ENCODE measurements at places on chromosomes 2 and 18. TPM values are rescaled to one million over a fixed set of nuclear protein-coding genes. Genes with fewer than 3 reads are reported as not detected.

MROH2A gene
- total RNA-seq: not detected

DNA sequence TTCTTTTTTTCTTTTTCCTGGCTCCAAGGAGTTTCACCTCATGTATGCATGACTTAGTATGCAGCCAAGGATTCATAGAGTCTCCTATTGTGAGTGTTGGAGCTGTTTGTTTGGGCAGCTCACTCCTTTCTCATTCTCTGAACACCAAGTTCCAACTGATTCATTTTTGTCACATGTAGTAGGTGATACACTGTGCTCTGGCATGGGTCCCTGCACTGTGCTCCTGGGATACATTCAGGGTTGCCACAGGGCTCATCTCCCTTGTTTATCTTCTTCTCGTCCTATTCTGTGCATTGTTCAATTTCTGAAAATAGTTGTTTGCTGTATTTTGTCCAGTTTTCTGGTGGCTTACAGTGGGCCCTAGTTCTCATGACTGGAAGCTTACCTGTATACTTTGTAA is 96.8 kb downstream of the ZNF407 start:
- H3K36me3 ChIP-seq: peaks cover 5% of the 10 kb centered on the region
- no peak overlapping the region for H3K4me3 ChIP-seq
- DNase-seq: no peak
- no peak overlapping the region for H3K27ac ChIP-seq

GRCh38 chr2:145066151-145066661 is 546.3 kb upstream of the ZEB2 start:
- no peak overlapping the region for H3K27ac ChIP-seq
- no peak overlapping the region for H3K4me3 ChIP-seq
- H3K27me3 ChIP-seq: no peaks in the 10 kb centered on the region
- no peaks in the 10 kb centered on the region for H3K4me1 ChIP-seq
- no peaks in the 10 kb centered on the region for H3K36me3 ChIP-seq
- no peak for DNase-seq

DNA sequence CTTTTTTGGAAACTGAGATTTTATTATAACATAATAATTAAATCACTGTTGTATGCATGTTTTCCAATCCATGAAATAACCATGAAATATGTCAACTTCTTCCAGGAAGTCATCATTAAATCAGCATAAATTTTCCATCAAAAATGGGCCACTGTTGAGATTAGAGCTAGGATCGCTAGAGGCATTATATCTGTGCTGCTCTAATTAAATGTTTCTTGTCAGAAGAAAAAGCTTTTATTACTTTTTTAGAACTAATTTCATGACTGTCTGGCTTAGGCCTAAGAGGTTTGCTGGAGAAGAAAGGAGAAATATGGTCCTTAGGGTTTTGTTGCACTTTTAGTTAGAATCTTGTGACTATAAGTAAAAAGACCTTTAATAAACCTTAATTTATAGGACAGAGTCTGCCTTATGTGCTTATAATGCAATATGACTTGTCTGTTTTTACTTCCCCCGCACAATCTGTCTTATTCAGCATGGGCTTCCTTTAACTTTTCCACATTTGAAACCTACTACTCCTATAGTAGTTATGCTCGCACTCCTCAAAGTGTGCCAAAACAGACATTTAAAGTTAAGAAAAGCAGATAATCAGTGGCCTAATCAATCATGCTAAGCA is 363.4 kb upstream of the GCFC2 start:
- H3K4me3 ChIP-seq: no peak overlapping the region
- no peaks in the 10 kb centered on the region for H3K4me1 ChIP-seq
- H3K36me3 ChIP-seq: no peaks in the 10 kb centered on the region
- DNase-seq: no peak
- H3K27me3 ChIP-seq: no peaks in the 10 kb centered on the region

- no peak overlapping the region for H3K4me3 ChIP-seq
- no peak overlapping the region for H3K27ac ChIP-seq
- H3K36me3 ChIP-seq: no peaks in the 10 kb centered on the region
- H3K4me1 ChIP-seq: no peaks in the 10 kb centered on the region
These were observed 22.5 kb upstream of the NEDD4L start for GRCh38 chr18:58021504-58021903.

POMC gene
- total RNA-seq: 3.2 TPM

GRCh38 chr2:175062787-175063585 is 57.8 kb upstream of the CHN1 start:
- H3K4me1 ChIP-seq: no peaks in the 10 kb centered on the region
- peaks cover 43% of the 10 kb centered on the region for H3K36me3 ChIP-seq
- H3K27ac ChIP-seq: no peak overlapping the region
- DNase-seq: no peak
- no peaks in the 10 kb centered on the region for H3K27me3 ChIP-seq

HOXD10 gene
- total RNA-seq: not detected

- DNase-seq: peak; percentile 13
- no peak overlapping the region for H3K27ac ChIP-seq
- H3K4me3 ChIP-seq: peak overlapping the region; percentile 71
- H3K27me3 ChIP-seq: peaks cover 22% of the 10 kb centered on the region
These were observed 1.6 kb upstream of the ADRA2B start for GRCh38 chr2:96117701-96118588.

- H3K36me3 ChIP-seq: no peaks in the 10 kb centered on the region
- no peak for DNase-seq
- H3K27me3 ChIP-seq: peaks cover 15% of the 10 kb centered on the region
These were observed 24.1 kb downstream of the DCDC2C start for GRCh38 chr2:3727397-3728045.

- DNase-seq: no peak
- no peaks in the 10 kb centered on the region for H3K4me1 ChIP-seq
- no peaks in the 10 kb centered on the region for H3K36me3 ChIP-seq
- no peak overlapping the region for H3K4me3 ChIP-seq
- H3K27me3 ChIP-seq: peaks cover 6% of the 10 kb centered on the region
These were observed 2.3 kb downstream of the SLC3A1 start for GRCh38 chr2:44277541-44277940.

GRCh38 chr2:242054881-242055801 is 185.6 kb downstream of the RTP5 start:
- H3K36me3 ChIP-seq: no peaks in the 10 kb centered on the region
- no peak overlapping the region for H3K27ac ChIP-seq
- no peak overlapping the region for H3K4me3 ChIP-seq
- no peak for DNase-seq
- peaks cover 20% of the 10 kb centered on the region for H3K27me3 ChIP-seq

DNA sequence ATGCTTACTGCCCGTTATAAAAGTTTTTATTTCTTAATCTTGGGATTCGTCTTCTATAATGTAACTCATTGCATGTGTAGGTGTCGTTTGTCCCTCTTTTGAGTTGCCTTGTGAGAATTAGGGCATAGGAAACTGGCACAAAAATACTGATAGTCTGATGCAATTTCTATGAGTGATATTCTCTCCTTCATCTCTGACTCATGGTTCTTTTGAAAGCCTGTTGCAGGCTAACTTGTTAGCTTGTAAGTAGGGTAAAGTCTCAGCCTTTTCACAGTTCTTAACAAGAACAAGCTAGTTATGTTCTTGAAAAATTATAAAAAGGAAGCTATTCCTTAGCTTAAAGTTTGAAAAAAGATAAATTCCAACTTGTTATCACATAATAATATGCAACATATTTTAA is 1085.4 kb upstream of the NRXN1 start:
- H3K4me3 ChIP-seq: no peak overlapping the region
- H3K27ac ChIP-seq: no peak overlapping the region
- DNase-seq: no peak

DNA sequence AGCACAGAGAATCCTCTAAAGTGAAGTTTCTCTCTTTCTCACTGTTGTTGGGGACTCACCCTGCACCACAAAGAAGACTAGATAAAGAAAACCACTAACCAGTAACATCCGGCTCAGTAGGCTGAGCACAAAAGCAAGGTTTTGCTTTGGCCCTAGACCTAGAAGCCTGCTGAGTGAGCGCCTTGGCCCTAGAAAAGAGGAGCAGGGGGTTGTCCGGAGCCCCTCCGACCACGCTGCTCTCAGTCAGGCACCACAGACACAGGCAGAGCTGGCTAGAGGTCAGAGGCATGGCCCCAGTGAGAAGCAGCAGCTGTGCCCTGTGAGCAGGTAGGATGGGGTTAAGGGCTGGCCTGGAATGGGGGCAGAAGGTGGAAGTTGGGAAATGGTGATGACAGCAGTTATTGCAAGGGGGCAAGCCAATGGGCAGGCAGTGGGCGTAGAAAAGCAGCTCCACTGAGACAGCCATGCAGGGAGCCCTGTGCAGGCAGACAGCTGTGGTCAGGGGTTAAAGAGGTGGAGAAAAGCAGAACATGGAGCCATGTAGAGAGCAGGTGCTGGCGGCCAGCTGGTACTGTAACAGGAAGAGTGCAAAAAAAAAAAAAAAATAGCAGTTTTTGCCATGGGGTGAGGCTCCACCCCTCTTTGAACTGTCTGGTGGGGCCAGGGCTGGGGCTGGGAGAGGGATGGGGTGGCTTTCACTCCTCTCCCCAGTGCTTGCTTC is 36.9 kb upstream of the SLC14A1 start:
- peaks cover 46% of the 10 kb centered on the region for H3K4me1 ChIP-seq
- H3K27ac ChIP-seq: peak overlapping the region; percentile 91

DNA sequence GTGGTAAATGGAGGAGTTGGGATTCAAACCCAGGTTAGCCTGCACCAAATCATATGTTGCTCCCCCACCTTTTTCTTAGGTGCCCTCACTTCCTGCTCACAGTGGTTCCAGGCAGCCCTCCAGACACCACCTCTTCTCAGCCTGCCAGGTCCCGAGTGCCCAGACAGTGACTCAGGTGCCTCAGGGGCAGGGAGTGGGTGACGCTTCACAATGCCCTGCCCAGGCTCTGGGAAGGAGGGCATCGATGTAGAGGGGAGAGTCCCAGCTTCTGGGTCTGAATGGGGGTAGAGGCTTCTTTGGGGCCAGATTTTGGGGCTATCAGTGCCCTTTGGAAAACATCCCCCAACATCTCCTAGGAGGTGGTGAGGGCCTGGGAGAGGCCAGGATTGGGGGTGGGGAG is 5.2 kb upstream of the DNAJB2 start:
- peaks cover 2% of the 10 kb centered on the region for H3K36me3 ChIP-seq
- no peak for DNase-seq
- H3K27me3 ChIP-seq: no peaks in the 10 kb centered on the region
- H3K4me3 ChIP-seq: no peak overlapping the region
- peaks cover 29% of the 10 kb centered on the region for H3K4me1 ChIP-seq

TMBIM1 gene
- 45.0 TPM for total RNA-seq

GULP1 gene
- total RNA-seq: not detected

DNA sequence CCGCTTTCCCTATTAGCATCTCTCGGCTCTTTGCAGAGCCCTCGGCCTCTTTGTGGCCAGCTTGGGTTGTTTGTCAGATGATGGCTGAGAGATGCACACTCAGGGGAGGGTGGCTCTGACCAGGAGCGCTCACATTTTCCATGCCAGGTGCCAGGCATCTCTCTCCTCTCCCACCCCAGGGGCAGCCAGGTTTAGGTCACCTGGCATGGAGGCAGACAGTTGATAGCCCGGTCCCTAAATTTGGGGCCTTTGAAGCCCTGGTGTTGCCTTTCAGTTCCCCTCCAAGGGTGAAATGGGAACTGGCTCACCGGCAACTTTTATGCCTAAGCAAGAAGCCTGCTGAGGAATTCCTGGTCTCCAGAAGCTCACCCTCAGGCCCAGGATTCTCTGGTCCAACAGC is 19.1 kb downstream of the LBH start:
- DNase-seq: no peak
- peaks cover 86% of the 10 kb centered on the region for H3K4me1 ChIP-seq
- H3K27me3 ChIP-seq: no peaks in the 10 kb centered on the region
- H3K27ac ChIP-seq: peak overlapping the region; percentile 74

HOXD9 gene
- not detected for total RNA-seq

DNA sequence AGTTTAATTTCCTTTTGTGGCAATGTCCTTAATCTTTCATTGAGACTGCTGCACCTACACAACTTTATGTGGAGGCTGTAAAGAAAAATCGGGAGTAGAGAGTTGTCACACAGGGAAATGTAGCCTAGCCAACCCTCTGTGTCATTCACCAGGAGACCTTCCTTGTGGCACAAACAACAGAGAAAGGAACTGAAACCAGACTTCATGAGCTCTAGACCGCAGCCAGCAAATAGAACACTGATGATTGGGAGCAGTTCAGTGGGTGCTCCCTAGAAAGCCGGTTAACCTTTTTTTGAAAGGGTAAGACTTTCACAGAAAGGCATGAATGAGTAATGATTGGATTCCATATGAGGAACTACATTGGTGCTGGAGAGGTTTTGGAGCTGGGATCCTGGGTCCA is 1752.4 kb upstream of the CELF4 start:
- H3K4me3 ChIP-seq: no peak overlapping the region
- no peaks in the 10 kb centered on the region for H3K27me3 ChIP-seq
- no peaks in the 10 kb centered on the region for H3K36me3 ChIP-seq
- H3K4me1 ChIP-seq: peaks cover 5% of the 10 kb centered on the region
- H3K27ac ChIP-seq: no peak overlapping the region

GRCh38 chr18:37935086-37935485 is 369.5 kb upstream of the CELF4 start:
- H3K27ac ChIP-seq: no peak overlapping the region
- no peaks in the 10 kb centered on the region for H3K36me3 ChIP-seq
- no peaks in the 10 kb centered on the region for H3K27me3 ChIP-seq
- no peaks in the 10 kb centered on the region for H3K4me1 ChIP-seq
- no peak overlapping the region for H3K4me3 ChIP-seq
- DNase-seq: no peak

DNA sequence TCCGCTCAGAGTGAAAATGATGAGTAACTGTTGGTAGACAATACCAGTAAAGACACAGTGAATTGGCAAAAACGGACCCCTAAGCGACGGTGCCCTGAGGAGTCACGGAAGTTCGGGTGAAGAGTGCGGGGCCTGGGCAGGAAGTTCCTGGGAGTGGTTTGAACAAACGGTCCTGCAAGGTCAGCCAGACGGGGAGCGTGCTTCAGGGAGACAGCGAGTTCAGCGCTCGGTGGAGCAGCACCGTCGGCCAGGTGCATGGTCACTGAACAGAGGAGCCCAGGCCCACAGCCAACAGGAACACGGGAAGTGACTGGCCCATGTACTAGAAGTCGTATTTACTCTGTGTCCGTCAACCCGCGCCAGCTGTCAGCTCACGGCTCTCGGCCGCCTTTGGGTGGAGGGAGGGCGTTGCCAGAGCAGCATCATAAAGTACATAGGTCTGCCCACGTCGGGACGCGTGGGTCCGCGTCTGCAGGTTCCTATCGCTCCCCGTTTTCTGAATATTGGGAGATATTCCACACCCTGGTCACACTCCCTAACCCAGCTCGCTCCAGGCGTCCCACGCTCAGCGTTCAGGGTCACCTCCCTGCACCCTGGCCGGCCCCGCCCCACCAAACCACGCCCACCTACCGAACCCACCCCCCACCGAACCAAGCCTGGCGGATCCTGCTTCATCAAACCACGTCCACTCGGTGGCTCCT is 75.6 kb upstream of the UXS1 start:
- no peak overlapping the region for H3K27ac ChIP-seq
- peaks cover 6% of the 10 kb centered on the region for H3K27me3 ChIP-seq
- peak; percentile 32 for DNase-seq
- H3K36me3 ChIP-seq: no peaks in the 10 kb centered on the region
- peak overlapping the region; percentile 91 for H3K4me3 ChIP-seq
- peaks cover 16% of the 10 kb centered on the region for H3K4me1 ChIP-seq

DNA sequence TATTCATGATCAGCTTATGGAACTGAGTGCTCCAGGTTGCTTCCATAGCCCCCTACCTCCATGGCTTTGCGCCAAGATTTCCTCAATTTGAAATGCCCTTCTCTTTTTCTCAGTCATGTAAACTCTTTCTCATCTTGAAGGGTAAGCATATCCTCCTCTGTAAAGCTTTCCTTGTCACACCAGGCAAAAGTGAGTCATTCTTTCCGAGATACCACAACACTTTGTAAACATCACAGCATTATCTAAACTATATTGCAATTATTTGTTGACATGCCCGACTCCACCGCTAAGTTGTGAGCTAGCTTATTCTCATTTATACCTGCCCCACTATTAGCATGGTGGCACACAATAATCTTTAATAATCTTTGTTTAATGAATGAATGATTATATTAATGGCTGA is 419.5 kb upstream of the CHST9 start:
- no peaks in the 10 kb centered on the region for H3K27me3 ChIP-seq
- no peak overlapping the region for H3K4me3 ChIP-seq
- no peaks in the 10 kb centered on the region for H3K36me3 ChIP-seq
- H3K4me1 ChIP-seq: no peaks in the 10 kb centered on the region
- DNase-seq: no peak

ANKAR gene
- total RNA-seq: 13.1 TPM
